ENCODE measurements at places on chromosomes 1 and 21.

DNA sequence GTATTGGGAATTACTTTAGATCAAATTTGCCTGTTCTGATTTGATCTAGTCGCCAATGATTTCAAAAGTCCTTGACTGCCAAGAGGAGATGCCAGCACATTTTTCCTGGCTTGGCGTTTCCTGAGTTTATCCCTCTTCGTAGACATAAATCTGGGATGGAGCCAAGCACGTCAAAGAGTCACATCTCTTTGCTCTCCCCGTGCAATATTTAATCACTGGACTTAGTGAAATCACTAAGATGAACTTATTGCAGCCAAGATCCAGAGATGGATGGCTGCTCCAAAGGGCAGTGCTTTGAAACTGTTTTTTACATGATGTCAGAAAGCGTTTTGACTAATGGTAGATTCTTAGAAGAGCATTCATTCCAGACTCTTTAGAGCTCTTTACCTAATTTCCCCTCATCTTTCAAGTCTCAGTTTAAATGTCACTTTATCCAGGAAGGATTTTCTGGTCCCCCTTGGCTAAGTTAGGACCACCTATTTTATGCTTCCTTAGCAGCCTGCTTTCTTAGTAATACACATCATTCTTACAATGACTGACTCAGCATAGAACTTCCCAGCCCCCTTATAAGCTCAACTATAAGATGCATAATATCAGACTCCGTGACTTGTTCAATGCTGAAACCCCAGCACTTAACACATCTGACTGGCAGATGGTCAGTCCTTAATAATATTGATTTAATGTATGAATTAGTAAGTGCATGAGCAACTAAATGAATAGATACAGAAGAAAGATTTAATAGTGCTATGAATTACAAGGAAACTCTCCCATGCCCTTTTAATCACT, 94.4 kb upstream of the GREM2 start:
- peak; percentile 66 for DNase-seq

DNA sequence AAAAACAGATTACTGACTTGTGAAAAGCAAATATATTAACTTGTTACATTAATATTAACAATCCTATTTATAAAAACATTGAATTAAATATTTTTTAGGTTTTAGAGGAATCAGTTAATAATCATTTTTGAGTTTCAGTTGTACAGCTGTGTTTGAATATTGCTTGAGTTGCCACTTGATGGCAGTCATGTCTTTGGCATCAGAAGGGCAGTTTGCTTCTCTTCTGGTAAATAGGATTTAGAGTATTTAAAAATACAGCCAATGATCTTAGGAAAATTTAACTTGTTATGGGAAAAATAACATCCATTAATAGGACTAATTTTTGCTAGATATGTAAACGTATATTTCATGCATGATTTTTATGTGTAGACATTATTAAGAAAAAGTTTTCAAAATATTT, 234.1 kb downstream of the NCAM2 start:
- peak; percentile 70 for DNase-seq

DNA sequence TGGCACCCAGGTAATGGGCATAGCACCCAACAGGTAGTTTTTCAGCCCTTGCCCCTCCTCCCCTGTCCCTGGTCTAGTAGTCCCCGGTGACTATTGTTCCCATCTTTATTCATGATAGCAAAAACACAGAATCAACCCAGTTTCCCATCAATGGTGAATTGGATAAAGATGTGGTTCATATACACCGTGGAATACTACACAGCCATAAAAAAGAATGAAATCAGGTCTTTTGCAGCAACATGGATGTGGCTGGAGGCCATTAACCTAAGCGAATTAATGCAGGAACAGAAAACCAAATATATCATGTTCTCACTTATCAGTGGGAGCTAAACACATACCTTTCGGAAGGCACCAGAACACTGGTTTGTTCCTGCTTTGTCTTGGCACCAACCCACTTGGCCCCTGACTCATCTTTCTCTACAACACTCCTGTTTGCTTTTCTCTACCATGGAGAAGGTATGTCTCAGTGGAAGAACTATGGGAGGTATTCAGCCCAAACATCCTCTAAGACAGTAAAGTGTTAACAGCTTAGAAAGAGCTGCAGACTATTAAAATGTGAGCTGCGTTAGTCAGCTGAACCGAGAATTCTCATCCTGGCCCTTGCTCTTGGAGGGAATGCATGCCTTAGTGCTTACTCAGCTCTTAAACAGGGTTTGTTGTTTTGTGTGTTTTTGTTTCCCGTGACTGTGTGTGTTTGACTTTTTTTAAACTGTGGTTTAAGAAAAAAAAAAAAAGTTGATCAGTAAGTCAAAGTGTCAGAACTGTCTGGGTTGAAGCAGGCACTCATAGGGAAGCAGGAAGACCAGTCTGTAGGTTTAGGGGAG, 203.0 kb downstream of the TOMM20 start:
- peak; percentile 97 for DNase-seq

DNA sequence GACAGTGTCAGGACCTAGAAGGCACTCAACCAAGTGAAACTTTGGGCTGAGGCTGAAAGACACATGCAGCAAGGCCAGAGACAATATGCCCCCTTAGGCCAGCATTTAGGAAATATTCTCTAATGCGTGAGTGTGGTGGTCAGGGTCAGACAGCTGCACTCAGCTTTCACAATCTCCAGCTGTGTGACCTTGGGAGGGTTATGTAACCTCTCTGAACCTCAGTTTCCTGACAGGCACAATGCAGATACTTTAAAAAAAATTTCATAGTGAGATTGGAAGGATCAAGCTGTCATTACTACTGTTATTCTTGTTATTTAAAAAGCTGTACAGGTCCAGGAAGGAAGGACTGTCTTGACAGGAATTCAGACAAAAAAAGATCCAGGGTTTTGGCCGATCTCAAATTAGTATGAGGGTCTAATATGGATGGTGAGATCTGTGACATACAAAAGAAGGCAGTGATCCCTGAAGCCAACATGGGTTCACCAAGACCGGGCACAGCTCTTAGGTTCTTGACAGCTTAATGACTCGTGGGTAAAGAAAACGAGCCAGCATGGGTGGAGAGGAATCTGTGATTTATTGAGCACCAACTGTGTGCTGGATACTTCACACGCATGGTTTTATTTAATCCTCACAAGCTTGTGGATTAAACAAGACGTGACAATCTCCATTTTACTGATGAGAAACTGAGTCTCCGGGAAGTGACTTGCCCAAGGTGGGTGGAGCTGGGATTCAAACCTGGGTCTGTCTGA, 54.6 kb upstream of the POU3F1 start:
- DNase-seq: no peak

DNA sequence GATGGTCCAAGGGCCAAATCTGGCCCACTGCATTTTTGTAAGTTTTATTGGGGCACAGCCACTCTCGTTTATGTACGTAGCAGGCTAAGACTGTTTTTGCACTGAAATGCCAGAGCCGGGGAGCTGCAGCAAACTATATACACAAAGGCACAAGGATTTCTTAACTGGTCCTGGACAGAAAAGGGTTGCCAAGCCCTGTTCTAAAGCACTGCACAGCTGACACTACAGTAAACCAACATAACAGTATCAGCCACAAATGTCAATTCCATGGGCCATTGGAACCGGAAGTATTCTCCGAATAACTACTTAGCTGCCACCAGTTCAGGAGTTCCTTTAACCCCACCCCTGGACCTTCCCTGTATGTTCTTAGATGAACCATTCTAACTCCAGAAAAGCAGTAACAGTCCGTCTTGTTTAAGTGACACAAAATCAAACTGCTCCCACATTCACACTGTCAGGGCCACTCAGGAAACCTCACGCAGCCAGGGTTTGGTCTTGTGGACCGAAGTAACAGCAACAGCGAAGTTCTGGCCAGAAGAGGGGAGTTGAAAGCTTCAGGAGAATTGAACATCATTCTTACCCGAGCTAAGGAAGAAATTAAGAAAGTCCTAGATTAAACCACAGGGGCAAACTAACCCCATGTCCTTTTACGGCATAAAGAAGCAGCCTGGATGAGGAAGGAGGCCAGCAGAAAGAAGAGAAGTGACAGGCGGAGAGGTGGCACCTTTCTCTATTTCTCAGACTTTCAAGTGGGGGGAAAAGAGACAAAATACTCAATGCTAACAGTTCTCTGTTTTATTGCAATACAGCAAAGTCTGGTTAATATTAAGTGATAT, 49.2 kb downstream of the COQ8A start:
- DNase-seq: no peak

DNA sequence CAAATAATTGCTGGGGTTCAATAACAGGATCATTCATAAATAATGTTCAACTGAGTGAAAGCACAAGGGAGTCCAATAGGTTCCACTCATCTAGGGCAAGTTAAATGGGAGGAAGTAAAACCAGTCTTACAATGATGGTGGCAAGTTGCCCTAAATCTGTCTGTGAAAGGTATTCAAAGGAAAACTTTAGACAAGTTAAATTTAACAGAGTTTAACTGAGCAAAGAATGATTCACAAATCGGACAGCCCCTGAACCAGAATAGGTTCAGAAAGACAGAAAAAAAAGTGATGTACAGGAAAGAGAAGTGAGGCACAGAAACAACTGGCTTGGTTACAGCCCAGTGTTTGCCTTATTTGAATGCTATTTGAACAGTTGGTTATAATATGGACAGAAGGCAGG, 183.5 kb upstream of the ADGRL4 start:
- DNase-seq: peak; percentile 39

DNA sequence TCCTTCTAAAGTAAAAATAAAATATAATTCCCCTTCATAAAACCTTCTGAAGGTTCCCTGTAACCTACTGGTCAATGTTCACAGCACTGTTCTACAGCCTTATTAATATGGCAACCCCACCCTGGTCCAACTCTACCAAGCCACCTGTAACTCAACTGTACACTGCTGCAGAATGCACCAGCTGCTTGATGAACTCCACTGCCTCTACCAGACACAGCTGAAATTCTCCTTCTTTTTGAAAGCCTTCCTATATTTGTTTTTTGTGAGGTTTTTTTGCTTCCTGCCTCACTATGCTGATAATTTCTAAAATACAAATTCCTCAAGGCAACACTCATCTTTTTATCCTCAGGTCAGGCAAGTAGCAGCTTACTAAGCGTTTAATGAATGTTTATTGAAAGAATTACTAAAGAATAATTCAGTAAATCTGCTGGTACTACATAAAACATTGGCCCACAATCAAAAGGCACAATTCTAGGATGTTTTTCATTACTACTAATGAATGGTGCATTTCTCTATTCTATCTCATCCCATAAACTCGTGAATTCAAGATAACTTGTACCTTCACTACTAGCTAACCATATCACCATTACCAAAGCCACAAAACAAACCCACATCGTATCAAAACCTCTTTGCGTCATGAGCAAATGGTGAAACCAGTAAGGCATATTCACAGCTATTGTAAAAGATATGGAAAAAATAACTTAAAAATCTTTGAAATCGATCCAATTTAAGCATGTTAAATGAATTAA, 2.4 kb downstream of the SSX2IP start:
- DNase-seq: no peak

- DNase-seq: no peak
Measured at GRCh38 chr1:209176866-209177430, 406.6 kb upstream of the CAMK1G start.

All from astrocyte of the hippocampus (primary cell).